COR-L47 (cell line): ENCODE measurements at places on chromosomes 2 and 18.

DNA sequence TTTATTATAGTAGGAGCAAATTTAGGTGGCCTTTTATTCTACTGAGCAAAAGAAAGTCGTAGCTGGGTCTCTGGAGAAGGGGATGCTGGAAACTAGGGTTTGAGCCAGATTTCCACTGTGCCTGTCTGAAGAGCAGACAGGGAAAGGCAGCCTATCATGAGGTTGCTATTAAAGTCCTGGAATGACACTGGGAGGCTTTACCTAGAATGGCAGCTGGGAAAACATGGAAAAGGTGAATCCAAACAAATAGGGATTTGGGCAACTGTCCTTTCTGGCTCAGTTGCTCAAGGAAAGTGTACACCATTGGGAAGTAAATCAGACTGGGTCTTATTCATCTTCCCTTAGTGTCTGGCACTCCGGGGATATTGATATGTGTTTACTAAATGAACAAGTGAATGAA, 154.6 kb downstream of the MTX2 start:
- DNase-seq = no peak

DNA sequence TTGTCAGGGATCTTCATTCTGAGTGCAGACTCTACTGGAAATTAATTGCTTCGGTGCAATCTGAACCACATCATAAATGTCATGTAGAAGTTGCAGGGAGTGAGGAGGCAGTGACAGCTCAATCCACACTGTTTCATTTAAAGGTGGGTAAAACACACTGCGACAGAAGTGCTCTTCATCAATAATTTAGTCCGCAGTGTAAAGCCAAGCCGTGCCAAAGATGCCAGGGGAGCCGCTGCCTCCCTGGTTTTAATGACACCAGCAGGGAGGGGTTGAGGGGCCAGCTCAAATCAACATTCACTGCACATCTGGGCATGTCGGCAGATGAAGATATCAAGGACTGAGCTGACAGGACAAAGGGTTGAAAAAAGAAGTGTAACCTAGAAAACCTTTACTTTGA, 305.7 kb upstream of the VRK2 start:
- DNase-seq = no peak

DNA sequence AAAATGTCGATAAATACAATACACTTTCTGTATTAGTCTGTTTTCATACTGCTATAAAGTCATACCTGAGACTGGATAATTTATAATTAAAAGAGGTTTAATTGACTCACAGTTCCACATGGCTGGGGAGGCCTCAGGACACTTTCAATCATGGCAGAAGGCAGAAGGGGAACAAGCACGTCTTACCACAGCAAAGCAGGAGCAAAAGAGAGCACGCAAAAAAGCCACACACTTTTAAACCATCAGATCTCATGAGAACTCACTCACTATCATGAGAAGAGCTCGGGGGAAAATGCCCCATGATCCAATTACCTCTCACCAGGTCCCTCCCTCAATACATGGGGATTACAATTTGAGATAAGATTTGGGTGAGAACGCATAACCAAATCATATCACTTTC, 256.7 kb downstream of the ANAPC1 start:
- DNase-seq = no peak

GRCh38 chr2:108377815-108378630, at the start of gene SULT1C4:
Gene SULT1C4, plus strand, starts transcription at chr2:108377954. Its CDS starts 384 bp downstream, at chr2:108378338.
- peak; percentile 21 for DNase-seq

GRCh38 chr2:207327513-207327912, 161.8 kb upstream of the KLF7 start:
- no peak for DNase-seq

DNA sequence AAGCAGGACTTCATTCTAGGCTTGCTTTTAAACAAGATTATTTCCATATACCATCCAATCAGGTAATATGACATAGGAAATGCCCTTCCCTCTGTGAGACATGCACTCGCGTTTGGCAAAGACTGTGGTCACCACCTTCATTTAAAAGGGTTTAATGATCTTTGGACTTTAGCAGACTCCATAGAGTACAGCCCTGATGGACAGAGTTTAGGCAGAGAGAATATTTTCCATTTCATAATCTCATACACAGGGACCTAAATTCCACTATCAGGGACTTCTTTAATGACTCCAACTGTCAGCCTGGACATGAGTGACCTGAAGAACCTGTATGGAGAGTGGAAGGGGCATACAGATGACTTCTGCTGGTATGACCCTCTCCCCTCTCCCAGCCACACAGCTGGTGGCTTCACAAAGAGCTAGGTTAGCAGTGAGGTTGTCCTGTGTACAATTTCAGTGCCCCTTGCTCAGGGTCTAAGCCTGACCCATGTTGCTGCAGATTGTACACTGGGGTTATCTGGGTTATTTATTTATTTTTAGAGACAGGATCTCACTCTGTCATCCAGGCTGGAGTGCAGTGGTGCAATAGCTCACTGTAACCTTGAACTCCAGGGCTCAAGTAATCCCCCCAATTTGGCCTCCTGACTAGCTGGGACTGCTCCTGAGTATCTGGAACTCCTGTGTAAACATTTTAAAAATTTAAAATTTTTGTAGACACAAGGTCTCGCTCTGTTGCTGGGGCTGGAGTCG, 59.2 kb downstream of the PTPRM start:
- DNase-seq = no peak

DNA sequence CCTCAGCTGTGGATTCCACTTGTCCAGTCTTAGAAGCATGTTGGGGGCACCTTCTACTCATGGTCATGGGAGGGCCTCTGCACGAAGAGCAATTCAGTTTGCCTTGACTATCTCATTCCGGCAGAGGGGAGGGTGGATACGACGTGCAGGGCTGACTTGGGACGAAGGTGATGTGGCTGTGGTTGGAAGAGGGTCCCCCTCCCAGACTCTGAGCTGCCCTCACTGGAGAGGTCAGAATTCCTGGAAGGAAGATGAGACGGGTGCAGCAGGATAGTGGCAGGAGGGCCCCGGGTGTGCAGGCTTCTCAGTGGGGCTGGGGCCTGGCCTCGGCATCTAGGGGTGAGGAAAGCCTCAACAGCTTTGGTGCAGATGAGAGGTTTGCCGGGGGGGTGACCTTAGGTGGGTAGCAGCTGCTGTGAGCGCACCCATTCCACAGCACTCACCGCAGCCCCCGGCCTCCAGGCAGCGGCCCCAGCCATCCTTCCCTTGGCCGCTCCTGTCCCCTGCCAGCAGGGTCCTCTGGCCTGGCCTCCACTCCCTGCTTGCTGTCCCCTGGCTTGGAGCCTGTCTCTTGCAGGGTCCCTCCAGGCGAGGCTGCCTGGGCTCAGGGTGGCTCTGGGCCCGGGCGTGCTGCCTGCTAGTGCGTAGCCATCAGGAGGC, 3.2 kb downstream of the RNPEPL1 start:
- no peak for DNase-seq
